Naive thymus-derived CD8-positive, alpha-beta T cell (primary cell): ENCODE measurements at places on chromosomes 5 and 9. TPM values are rescaled to one million over a fixed set of nuclear protein-coding genes. Genes with fewer than 3 reads are reported as not detected.

DNA sequence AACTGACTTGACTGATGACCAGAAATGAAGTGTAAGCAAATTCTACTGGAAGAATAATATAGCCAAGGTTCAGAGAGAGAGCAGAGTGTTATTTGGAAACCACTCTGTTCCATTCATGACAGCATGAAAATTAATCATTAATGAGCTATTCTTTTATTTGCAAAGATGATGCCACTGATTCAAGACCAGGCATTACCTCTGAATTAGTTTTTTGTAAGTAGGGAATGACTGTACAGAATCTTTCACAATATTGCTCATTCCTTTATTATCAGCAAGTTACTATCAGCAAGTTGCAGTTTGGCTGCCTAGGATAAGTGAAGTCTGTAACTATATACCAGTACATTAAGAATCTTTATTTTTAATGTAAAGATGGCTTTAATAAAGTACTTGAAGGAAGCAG is 75.1 kb upstream of the RGMB start:
- DNase-seq, result no peak

- no peak for DNase-seq
Observed at GRCh38 chr5:86875539-86875938, 257.8 kb downstream of the COX7C start.

GRCh38 chr9:33737811-33738606 is 57.4 kb upstream of the PRSS3 start:
- peak; percentile 19 for DNase-seq

DNA sequence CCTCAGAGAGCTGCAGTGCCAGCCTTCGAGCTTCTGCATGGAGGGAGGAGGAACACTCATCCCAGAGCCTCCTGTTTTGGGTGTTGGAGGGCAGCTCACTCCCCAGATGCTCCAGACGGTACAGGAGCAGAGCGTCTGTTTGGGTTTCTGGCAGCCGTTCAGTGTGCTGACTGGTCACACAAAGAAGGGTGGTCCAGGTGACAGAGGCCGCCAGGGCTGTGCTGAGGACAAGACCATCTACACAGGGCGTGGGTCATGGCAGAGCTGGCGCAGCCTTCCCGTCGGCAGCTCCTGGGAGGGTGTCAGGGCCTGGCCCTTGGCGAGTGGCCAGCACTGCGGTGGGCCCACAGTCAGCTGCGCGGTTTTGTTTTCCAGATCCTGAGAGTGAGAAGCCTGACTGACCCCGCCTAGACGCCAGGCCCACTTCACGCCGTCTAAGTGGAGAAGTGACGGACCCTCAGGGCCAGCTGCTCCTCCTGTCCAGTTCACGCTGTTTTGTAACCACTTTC is 131.4 kb upstream of the FAM120A start:
- DNase-seq, result no peak

The SLC6A19 gene
- total RNA-seq, result not detected

The IFNK gene
- total RNA-seq, result not detected
